AG08396 (cell line): ENCODE measurements at places on chromosomes 5 and 9.

- no peak for DNase-seq
Measured at GRCh38 chr9:20407013-20407412, 215.3 kb downstream of the MLLT3 start.

- DNase-seq: peak; percentile 39
Measured at GRCh38 chr5:97838214-97838613, 655.2 kb upstream of the RIOK2 start.

DNA sequence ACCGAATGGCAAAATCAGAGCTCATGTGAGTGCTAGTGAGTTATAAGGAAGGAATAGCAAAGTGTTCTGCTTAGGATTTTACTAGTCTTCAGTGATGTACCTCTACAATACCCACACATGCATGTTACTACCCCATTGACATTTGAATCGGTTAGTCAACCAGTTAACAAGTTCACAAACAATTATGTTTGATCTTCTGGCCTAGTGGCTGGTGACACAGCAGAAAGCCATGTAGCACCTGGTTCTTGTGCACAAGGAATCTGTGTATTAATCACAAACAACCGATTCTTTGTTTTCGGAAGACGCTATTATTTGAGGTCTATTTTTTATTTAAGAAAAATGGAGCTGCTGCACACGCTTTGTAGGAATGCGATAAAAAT is 41.9 kb downstream of the NTRK2 start:
- no peak for DNase-seq

DNA sequence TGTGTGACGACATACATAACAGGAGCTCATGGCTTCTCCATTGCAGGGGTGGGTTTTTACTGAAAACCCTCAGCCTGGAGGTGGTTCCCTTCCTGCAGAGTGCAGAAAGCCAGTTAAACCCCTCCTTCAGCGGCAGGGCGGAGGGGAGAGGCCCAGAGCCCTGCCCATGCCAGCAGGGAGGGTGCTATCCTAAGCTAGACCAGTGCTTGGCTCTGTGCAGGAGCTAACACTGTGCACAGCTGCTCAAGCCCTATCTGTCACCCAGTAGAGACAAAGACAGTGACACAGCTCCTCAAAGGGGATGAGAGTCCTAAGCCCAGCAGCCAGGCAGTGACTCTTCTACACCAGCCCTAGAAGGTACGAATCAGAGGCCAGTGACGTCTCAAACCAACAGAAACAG is 70.0 kb upstream of the ZSWIM6 start:
- DNase-seq: no peak

GRCh38 chr9:95137587-95138145 is 179.8 kb downstream of the FANCC start:
- no peak for DNase-seq

- no peak for DNase-seq
Measured at GRCh38 chr9:14246951-14247350, 67.0 kb downstream of the NFIB start.

GRCh38 chr5:179279347-179280094 is 65.7 kb downstream of the ADAMTS2 start:
- DNase-seq: no peak

GRCh38 chr9:35611230-35611797 is 6.3 kb downstream of the TESK1 start:
- DNase-seq: peak; percentile 68

DNA sequence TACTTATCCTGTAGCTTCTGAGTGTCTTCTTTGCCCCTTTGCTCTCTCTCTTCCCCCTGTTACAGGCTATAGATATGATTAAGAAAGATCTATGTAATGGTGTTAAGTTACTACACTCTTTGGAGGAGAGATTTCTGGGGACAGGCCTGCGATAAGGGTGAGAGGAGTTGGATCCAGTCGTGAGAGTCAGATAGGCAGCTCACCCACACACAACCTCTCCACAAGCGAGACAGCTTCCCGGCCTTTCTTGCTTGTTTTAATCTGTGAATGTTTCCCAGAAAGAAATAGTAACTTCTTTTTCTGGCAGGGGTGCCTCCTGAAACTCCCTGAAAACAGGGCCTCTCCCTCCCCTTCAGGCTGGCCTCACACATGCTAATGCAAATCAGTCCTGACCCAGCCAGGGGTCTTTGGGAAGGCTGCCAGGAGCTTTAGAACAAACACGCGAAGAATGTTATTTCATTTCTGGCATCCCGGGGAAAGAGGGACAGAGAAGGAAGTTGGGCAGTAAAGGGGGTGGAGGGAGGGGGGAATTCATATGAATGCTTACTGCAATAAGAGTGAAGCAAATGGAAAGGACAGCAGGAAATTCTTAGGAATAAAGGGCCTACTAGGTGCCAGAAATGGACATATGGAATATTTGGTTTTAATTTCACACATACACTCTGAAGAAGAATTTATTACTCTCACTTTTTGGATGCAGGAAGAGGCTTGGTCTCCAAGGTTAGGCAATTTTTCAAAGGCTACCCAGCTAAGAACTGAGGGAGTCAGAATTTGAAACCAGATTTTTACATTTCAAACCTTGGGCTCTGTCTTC is 215.8 kb upstream of the TRIM32 start:
- DNase-seq: no peak

GRCh38 chr5:27276119-27276518 is 237.7 kb upstream of the CDH9 start:
- no peak for DNase-seq

DNA sequence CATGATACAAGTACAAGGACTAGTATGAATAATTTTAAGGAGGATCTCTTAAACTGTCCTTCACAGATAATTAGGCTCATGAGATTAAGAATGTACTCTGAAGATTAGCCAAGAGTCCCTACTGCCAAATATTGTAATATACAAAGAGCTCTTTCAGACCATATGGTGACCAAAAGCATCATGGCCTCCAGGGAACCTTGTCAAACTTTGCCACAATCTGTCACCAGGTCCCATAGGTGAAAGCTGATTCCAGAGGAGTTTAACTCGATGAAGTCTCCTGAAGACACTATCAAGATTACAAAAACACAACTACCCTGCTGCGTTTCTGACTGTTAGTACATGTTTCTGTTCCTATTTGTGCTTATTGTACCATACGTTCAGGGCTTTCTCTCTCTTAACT is 395.4 kb upstream of the ITGA1 start:
- DNase-seq: no peak

DNA sequence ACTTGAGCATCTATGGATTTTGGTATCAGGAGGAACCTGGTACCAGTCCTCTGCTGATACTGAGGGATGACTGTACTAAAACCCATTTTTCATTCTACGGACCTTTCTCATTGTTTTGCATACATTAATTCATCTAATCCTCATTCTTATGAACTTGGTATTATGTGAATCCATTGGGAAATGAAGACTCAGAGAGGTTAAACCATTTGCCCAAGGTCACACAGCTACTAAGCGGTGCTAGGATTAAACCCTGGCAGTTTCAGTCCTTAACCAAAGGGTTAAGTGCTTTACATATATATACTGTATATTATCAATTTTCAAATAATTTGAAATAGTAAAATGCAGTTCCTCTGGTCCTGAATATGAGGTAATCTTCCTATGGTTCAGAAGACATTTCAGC is 3.8 kb downstream of the CAMLG start:
- no peak for DNase-seq
